ENCODE measurements at places on chromosomes 11 and 22.

GRCh38 chr11:124075841-124076651, 34.9 kb upstream of the OR10G7 start:
- no peak for DNase-seq

- DNase-seq = peak; percentile 21
Observed at GRCh38 chr11:126862664-126863243, 137.8 kb downstream of the KIRREL3 start.

DNA sequence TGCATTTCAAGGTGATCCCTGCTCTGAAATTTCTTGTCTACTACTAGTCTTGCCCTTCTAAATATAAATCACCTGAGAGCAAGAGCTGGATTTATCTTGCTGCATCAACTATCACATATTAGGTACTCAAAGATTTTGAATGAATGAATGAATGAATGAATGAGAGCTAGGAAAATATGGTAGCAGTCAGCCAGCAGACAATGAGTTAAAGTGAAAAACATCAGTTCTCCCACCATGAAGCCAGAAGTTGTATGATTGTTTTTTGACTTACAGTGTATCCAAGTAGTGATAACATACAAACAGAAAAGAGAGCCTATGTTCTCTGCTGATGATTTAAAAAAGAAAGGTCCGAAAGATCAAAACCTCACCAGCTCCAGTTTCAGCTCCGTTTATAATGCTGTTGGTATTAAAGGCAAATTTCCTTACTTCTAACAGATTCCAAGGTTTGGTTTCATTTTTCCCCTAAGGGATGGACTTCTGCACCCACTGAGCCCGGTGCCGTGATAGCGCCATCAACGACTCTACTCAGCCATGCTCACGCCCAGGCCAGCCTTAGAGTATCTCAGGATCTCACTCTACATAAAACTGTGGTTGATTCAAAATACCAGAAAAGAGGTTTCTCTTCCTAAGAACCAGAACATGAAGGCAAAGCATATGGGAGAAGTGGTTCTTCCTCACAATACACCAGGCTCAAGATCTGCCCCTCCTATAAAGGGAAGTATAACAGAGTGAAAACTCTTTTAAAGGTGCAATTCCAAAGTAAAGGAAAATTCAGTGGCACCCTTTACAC, 92.0 kb downstream of the SGSM3 start:
- no peak for DNase-seq

DNA sequence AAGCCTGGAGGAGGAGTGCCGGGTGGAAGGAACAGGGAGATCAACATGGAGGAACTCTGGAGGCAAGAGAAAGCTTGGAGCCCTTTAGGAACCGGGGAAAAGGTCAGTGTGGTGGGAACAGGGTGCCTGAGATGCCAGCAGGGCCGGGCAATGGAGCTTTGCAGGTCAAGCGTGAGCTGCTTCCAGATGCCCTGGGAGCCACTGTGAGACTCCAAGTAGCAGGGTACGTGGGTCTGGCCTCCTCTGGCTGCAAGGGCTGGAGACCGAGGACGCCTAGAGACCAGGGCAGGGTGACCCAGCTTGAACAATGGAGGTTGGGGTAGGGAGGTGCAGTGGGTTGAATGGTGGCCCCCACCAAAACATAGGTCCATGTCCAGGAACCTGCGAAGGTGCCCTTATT, 15.6 kb upstream of the EMID1 start:
- no peak for DNase-seq

DNA sequence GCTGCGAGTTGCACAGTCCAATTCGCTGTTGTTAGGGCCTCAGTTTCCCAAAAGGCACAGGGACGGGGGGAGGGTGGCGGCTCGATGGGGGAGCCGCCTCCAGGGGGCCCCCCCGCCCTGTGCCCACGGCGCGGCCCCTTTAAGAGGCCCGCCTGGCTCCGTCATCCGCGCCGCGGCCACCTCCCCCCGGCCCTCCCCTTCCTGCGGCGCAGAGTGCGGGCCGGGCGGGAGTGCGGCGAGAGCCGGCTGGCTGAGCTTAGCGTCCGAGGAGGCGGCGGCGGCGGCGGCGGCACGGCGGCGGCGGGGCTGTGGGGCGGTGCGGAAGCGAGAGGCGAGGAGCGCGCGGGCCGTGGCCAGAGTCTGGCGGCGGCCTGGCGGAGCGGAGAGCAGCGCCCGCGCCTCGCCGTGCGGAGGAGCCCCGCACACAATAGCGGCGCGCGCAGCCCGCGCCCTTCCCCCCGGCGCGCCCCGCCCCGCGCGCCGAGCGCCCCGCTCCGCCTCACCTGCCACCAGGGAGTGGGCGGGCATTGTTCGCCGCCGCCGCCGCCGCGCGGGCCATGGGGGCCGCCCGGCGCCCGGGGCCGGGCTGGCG, at the start of gene BCR:
Gene BCR, plus strand, starts transcription at position 209 of the 592 bp plus-strand sequence. CDS start 452 bp downstream, outside the sequence.
- peak; percentile 63 for DNase-seq

DNA sequence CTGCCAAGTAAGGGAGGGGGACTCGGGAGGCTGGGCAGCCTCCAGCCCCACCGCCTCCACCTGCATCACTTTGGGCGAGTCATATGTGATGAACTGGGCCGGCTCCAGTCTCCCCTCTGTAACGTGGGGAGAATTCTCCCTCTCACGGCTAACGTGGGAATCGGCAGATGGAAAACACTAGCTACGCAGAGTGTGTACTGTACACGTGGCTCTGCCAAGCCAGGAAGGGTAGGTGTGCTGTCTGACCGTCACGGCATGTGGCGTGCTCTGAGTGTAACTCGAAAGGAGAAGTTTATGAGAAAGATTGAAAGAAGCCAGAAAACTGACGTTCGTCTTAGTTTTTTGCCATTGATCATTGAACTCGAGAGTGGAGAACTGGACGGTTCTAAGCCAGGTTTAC, 13.7 kb downstream of the TRMU start:
- DNase-seq = no peak

- DNase-seq = no peak
Observed at GRCh38 chr11:119888119-119888518, 159.1 kb upstream of the NECTIN1 start.

DNA sequence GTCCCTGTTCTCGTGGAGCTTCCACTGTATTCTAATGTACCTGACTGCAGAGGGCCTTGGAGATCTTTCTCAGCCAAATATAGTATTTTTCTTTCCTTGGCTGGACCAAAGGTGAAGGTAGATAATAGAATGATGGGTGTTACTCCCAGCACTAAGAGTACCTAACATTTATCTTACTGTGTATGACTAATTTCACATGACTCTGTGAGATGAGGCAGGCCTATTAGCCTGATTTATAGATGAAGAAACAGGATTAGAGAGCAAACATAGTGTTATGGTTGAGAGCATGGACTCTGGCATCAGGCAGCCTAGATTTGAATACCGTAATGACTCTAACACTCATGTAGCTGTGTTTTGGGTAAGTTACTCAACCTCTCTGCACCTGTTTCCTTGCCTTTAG, 2.7 kb downstream of the ACO2 start:
- DNase-seq = no peak

All from fibroblast of upper back skin (primary cell).